Activated CD4-positive, CD25-positive, alpha-beta regulatory T cell (primary cell): ENCODE measurements at places on chromosomes 1 and 21.

- DNase-seq: no peak
Measured at GRCh38 chr1:192601567-192601966, 26.0 kb downstream of the RGS1 start.

GRCh38 chr1:201702936-201703335, 126.0 kb upstream of the IPO9 start:
- DNase-seq: no peak

- no peak for DNase-seq
Measured at GRCh38 chr1:74474585-74474984, 37.8 kb downstream of the LRRC53 start.

GRCh38 chr1:244941121-244941520, 76.8 kb upstream of the HNRNPU start:
- DNase-seq: no peak

GRCh38 chr1:107829036-107829770, 135.8 kb downstream of the VAV3 start:
- DNase-seq: no peak

GRCh38 chr1:205780335-205780734, 5.1 kb upstream of the RAB29 start:
- DNase-seq: no peak

GRCh38 chr1:188314557-188315137, 1485.9 kb downstream of the PLA2G4A start:
- no peak for DNase-seq

DNA sequence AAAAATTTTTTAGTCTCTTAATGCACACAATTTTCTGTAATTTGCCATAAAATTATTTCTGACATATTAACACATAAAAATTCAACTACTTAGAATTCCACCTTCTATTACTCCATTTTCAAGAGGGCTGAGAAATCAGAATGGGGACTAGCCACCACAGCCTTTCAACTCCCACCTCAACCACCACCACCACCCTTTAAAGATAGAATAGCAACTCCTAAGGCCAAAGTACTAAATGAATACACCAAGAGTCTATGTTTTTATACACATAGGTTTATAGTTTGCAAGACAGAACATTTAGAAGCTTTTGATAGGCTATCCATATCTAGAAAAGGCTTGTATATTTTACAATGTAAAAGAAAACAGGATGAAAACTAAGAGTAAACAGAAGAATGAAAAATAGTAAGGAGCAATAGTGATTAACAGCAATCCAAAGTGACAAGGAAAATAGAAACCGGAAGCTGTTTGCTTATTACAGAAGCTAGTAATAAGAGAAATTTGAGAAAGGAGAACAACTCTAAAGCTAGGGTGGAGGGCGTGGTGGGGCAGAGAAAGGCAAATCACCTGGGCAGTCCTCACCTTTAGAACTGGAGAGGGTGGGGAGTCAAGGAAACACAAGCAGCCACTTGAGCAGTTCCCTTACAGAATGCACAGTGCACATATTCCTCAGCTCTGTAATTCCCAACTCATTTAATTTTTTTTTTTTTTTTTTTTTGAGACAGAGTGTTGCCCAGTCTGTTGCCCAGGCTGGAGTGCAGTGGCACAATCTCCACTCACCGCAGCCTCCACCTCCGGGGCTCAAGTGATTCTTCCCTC, 27.7 kb downstream of the EPS15 start:
- no peak for DNase-seq

DNA sequence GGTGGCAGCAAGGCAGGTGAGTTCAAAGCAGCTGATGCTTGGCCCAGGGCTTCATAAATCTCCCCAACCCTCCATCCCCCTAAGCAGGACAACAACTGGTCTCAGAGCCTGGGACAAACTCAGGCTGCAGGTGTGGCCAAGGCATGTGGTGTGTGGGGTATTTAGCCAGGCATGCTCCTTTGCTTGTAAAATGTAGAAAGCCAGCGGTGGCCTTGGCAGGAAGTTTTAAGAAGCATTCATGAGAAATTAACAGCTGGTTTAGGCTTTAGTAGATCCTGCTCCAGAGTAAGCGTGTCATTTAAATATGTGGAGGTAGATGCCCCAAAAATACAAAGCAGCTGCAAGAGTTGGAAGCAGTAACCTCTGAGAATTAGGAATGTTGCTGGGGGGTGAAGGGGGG, 44.8 kb downstream of the NTPCR start:
- DNase-seq: no peak

DNA sequence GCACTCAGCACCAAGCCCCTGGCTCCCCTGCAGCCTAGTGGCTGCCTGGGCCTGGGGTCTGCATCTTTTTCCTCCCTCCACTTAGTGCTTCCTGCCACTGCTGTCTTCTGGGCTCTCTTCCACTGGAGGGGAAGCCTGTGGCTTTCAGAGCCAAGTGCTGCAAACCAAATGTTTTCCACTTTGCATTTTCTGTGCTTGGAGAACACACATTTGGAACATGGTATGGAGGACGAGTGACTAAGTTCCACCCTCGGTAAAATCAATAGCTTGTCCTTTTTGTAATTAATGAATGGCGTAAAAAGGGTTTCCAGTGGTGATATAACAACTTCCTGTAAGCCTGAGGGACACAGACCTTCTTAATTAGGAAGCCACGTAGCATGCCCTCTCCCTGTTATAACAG, 10.1 kb upstream of the GPR153 start:
- DNase-seq: no peak

GRCh38 chr1:98454666-98455065, 206.9 kb upstream of the SNX7 start:
- no peak for DNase-seq

GRCh38 chr1:36766481-36766880, 267.8 kb downstream of the GRIK3 start:
- DNase-seq: no peak

- DNase-seq: no peak
Measured at GRCh38 chr1:238107322-238107721, 216.6 kb upstream of the ZP4 start.

DNA sequence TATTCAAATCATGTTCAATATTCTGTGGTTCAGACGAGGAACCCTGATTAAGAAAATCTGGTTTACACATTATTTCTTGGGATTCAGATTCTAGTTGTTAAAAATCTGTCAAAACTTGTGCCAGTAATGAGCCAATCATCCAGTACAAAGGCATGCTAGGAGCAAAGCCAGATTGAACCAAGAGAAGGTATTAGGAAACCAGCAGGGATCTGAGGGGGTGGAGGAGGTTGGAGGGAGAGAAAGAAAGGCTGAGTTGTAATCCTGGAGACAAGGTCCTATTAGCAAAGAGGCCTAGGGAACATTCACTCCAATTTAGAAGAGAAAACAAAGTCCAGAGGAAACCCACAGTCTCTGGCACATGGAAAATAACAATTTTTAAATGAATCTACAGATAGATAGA, 352.9 kb downstream of the LTN1 start:
- no peak for DNase-seq
